ENCODE measurements at places on chromosomes 13 and 19. TPM values are rescaled to one million over a fixed set of nuclear protein-coding genes. Genes with fewer than 3 reads are reported as not detected.

GDF15 gene
- polyA plus RNA-seq = 25.0 TPM

PABPC3 gene
- 0.36 TPM for polyA plus RNA-seq

GPX4 gene
- 627 TPM for polyA plus RNA-seq

C3 gene
- polyA plus RNA-seq = 1.8 TPM

TRAPPC6A gene
- polyA plus RNA-seq = 5.8 TPM

PPM1N gene
- 1.5 TPM for polyA plus RNA-seq

PROSER3 gene
- polyA plus RNA-seq = 5.2 TPM

ACP7 gene
- polyA plus RNA-seq = not detected

LGI4 gene
- 0.07 TPM for polyA plus RNA-seq

PSG3 gene
- 0.15 TPM for polyA plus RNA-seq

RGL3 gene
- 0.16 TPM for polyA plus RNA-seq

DNA sequence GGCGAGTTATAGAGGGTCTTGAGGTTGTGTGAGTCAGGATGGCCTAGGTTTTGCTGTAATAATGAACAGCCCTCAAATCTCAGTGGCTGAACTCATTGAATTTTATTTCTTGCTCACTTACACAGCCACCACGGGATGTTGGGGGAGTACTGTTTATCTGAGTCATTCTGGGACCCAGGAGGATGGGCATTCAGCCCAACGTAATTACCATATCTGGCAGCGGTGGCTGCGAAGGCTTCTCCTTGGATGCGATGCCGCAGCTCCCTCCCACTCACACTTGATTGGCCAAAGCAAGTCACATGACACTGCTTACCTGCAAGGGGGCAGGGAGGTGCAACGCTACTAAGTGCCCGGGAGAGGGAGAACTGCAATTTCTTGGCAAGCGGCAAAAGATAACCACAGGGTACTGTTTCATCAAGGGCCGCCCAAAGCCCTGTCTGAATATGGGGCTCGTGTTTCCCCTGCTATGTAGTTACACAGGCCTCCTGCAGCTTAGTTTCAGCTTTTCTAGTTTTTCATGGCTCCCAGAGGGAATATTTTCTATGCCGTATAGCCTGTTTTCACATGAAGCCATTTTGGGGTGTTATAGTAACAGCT lies 19.9 kb downstream of the ZSWIM9 start:
- peak; percentile 27 for DNase-seq

- no peak for DNase-seq
Measured at GRCh38 chr13:34017231-34017630, 199.3 kb downstream of the RFC3 start.

GRCh38 chr19:2083174-2083854 lies 12.8 kb downstream of the MOB3A start:
- no peak for DNase-seq

DNA sequence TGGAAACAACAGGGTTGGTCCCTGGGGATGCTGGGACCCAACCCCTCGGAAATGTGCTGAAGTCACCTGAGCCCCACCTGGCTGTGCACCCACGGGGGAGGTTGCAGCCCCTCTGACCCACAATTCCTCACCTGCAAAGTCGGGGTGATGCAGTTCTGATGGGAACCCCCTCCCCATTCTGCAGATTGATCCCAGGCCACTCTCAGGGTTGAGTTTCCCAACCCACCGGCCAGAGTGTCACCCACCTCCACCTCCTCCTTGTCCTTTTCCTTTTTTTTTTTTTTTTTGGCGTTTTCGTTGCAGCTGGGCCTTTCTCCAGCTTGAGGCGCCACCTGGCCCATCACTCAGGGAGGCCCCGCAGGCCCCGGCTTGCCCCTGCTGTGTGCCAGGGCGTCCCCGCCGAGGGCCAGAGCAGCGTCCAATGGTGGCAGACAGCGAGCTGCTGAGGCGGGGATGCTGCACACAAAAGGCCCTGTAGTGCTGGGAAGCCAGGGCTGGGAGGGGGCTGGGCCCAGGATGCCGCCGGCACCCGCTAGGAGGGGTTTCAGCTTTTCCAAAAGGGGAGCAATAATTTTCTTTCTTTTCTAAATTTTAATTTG lies 4.6 kb downstream of the PIK3R2 start:
- DNase-seq = no peak

GRCh38 chr13:43134868-43135267 lies 111.5 kb downstream of the DNAJC15 start:
- no peak for DNase-seq

GRCh38 chr19:5698635-5699422 lies 8.7 kb downstream of the RPL36 start:
- no peak for DNase-seq

GRCh38 chr13:79468819-79469218 lies 12.1 kb upstream of the NDFIP2 start:
- DNase-seq = no peak

DNA sequence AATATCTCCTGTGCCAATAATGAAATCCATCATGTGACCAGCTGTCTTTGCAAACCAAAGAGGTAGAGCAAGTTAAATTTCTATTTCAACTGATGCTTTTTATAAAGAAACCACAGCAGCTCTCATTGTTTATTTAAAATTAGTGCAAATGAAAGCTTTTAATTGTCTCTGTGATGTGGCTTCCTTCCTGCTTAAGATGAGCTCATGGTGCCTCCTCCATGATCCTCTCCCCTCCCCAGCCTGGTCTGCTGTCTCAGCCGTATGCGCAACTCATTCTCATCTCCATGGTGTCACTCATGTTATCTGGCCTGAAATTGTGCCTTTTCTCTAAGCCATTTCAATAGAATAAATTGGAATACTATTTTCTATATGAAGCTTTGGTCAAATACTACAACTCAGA lies 270.6 kb downstream of the FGF14 start:
- DNase-seq = no peak

- no peak for DNase-seq
Measured at GRCh38 chr13:30165071-30165470, 142.3 kb downstream of the KATNAL1 start.

DNA sequence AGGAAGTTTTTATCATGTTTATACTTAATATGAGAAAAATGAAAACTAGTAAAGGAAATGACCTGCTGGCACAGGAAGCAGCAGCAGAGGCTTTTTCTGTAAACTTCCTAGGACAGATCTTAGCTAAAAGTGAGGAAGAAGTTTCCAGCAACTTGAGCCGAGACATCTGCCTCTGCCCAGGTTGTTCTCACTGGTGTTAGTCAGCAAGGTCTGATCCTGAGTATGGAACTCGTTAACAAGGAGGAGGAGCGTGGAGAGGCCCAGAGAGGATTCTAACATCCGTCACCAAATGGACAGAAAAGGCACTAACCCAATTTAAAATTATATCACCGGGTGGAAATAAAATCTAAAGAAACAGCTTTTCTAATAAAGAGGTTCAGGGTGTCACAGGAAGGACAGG lies 43.6 kb downstream of the PHF11 start:
- peak; percentile 42 for DNase-seq

DNA sequence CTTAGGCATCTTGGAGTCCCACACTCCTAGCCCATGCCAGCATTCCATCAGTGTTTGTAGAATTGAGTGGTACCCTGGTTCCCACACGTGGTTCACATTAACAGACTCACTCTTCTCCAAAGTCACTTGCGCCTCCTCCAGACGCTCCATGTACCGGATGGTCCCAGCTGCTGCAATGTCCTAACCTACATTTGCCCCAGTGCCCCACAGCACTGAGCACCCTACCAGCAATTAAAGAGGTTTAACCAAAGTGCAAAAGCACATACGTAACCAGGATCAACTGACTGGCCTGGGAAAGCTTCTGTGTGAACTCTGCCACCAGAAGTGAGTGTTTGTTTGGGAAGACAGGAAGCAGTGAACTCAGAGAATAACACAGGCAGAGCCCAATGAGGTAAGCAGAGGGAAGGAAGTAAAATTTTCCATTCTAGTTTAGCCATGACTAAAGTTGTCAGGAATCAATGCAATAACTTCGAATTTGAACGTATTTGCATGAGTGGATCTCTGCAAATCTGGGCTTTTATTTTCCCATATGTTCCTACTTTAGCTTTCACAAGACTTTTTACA lies 7.3 kb upstream of the MEDAG start:
- DNase-seq = peak; percentile 89

DNA sequence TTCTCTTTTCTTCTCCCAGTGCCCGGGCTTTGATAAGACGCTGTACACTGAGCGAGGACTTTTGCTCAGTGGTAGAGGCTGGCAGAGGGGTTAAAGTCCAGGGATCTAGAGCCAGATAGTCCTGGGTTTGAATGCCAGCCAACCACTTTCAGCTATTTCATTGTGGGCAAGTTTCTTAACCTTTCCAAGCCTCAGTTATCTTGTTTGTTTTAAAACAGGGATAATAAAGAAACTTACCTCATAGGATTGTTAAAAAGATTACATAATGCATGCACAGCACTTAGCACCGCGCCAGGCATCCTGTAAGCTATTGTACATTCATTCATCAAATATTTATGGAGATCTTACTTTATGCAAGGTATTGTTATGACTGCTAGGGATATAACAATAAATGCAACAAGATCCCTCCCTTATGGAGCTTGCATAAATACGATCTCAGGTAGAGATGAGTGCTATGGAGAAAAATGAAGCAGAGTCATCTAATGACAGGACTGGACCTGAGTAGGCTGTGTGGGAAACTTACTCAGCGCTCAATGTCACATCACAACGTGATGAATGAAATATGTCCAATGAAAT lies 70.8 kb downstream of the LNX2 start:
- no peak for DNase-seq

DNA sequence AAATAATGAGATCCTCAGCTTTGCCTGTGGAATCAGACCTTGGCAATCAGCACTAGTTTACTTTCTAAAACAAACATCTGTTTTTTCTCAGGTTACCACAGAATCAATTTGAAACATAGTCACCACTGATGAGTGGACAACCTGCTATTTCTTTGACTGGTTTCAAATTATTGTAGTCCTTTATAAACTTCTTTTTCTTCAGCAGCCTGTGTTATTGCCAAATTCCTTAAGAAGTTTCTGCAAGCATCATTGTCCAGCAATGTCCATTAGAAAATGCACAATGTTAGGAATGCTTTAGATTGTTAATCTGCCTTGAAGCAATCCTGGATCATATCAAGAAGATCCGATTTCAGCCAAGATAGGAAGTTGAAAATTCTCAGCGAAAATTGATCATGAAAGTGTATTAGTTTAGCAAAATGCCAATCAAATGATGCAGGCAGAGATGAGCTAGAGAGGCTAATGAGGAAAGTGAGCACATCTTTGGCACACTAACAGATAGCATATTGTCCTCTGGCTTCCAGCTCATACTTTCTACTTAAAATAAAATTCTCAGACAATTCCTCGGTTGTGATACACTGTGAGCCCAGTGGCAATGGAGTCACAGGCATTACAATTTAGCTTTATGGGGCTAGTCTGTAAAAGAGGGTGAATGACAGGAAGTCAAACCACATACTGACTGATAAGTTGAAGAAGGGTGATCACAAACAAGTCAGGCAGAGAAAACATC lies 270.6 kb downstream of the SLITRK6 start:
- peak; percentile 65 for DNase-seq

DNA sequence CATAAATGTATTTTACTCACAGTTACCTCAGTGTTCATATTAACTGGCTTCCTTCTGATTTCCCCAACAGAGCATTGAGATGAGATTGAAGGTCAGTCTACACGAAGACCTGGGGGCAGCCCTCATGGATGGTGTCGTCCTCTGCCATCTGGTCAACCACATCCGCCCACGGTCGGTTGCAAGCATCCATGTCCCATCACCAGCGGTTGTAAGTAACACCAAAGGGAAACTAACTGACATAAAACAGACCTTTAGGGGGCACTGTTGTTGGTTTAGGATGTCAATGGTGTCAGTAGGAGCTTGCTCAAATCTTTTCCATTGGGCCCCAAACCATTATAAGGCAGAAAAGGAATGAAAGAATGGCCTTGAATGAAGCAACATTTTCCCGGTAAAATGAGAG lies 68.2 kb downstream of the ESD start:
- no peak for DNase-seq

- no peak for DNase-seq
Measured at GRCh38 chr13:112977525-112977924, 8.5 kb downstream of the MCF2L start.

DNA sequence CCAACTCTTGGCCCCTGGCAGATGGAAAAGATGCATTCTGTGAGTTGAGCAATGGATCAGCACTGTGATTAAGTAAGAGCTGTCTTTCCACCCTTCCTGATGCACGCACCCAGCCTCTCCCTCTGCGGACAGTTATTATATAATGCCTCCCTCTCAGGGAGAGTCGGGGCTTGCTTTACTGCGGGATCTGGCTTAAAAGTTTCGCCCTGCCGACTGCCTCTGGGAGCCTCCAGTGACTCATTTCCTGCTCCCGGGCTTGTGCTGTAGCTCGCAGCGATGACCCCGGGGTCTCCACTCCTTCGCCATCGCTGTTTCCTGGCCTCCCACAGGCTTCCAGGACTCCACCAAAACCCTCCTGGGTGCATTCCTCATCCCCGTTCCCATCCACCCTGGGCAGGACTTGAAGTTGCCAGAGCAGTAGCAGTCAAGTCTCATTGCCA lies 107.4 kb upstream of the SLC7A1 start:
- DNase-seq = peak; percentile 13

DNA sequence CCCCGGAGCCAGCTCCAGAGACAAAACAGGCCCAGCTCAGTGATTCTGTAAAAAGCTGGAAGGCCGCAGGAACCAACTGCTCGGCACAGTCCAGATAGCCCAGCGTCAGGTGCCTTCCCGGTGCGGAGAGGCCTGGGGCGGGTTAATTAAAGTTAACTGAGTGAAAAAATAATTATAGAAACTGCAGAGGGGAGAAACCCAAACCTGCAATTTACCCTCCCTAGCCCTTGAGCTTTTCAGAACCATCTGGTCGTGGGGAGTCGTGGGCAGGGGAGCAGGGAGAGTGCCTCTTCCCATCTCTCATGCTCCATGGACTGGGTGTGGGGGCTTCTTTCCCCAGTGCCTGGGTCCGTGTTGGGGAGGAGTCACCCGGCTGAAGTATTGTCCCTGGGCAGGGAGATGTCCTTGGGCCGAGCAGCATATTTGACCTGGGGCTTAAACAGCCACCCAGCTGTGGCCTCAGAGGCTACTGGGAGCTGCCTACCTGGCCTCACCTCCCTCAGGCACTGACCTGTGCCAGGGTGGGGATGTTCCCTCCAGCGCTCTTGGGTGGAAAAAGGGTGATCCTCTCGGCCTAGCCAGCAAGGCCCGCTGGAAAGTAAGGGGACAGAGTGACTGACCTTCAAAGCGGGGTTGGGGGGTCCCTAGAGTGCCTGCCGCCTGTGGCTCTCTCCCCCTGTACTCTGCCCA lies 65.9 kb downstream of the CHST8 start:
- DNase-seq = no peak

DNA sequence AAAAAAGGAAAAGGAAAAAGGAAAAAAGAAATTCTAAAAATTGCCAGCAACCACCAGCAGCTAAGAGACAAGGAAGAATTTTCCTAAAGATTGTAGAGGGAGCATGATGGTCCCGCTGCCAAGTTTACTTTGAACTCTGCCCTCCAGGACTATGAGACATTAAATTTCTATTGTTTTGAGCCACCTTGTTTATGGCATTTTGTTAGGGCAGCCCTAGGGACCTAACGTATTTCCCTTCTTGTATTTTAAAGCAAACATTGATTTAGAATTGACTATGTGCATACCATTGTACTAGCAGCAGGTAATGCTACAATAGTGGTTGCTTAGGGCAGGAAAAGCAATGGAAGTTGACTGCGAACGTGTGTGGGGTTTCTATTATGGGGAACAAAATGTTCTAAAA lies 1414.2 kb downstream of the EFNB2 start:
- DNase-seq = no peak
